ENCODE measurements at places on chromosomes 3 and 15.

- no peak for DNase-seq
Observed at GRCh38 chr3:50656417-50657195, 18.1 kb upstream of the DOCK3 start.

- no peak for DNase-seq
Observed at GRCh38 chr3:28347374-28348264, 902 bp upstream of the ZCWPW2 start.

DNA sequence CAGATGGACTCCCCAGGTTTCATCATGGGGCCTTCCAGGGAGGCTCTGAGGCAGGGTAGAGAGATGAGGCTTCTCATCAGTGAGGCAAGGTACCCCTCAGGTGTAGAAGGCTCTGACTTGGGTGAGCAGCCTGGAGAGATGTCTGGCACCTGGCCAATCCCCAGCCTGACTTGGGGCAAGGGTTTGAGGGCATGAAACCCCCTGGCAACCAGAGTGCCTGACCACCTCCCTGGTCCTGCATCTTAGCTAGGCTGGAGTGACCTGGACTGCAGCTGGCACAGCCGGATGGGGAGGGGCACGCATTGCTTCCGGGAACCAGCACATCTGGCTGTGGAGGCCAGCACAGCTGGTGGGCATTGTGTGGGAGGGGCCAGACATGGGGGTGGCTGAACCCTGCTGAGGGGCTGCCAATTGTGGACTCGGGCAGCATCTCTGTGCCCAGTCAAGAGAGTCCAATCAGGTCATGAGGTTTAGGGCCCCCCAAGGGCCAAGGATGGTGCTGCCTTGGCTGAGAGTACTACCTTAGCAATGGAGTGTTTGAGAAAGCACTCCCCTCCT lies 1.9 kb downstream of the ZBTB47 start:
- DNase-seq, result no peak

GRCh38 chr3:23493889-23494288 lies 290.8 kb downstream of the UBE2E2 start:
- DNase-seq, result no peak

- DNase-seq, result no peak
Observed at GRCh38 chr15:85430406-85431204, 50.2 kb downstream of the AKAP13 start.

DNA sequence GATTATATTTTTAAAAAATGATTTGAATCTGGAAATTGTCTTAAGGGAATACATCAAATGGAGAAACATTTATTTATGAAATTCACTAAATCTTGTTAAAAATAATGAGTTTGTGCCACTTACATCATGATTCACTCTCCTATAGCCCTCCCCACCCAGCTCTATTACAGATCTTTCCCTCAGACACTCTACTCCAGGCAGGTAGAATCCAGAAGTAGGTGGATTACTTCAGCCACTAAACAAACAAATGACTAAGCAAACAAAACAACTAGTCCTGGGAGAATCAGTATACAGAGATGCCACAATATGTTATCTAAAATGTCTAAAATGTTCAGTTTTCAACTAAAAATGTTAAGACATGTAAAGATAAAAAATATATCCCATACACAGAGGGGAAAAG lies 608.1 kb upstream of the UBE2E2 start:
- DNase-seq, result no peak

- DNase-seq, result peak; percentile 73
Observed at GRCh38 chr15:42137461-42138261, 18.8 kb downstream of the PLA2G4F start.

DNA sequence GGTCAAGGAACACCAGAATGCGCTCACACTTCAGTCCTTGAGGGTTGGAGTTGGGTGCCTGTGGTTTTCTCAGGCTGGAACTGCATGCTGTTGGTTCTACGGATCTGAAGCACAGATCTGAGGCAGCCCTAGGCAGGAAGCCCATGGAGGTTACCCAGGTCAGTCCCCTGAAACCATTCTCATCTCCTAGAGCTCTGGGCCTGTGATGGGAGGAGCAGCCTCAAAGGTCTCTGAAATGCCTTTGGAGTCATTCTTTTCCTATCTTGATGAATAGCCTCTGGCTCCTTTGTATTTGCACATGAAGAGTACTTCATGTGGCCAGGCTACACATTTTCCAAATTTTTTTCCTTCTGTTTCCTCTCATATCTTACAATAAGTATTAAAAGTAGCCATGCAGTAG lies 179.3 kb upstream of the UBE2E1 start:
- no peak for DNase-seq

DNA sequence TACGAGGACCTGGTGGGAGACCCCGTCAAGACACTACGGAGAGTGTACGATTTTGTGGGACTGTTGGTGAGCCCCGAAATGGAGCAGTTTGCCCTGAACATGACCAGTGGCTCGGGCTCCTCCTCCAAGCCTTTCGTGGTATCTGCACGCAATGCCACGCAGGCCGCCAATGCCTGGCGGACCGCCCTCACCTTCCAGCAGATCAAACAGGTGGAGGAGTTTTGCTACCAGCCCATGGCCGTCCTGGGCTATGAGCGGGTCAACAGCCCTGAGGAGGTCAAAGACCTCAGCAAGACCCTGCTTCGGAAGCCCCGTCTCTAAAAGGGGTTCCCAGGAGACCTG lies 2.5 kb downstream of the CHST2 start:
- DNase-seq, result no peak

- DNase-seq, result no peak
Observed at GRCh38 chr3:73868688-73869315, 244.1 kb upstream of the PDZRN3 start.

- no peak for DNase-seq
Observed at GRCh38 chr3:64878362-64878761, 190.6 kb upstream of the ADAMTS9 start.

DNA sequence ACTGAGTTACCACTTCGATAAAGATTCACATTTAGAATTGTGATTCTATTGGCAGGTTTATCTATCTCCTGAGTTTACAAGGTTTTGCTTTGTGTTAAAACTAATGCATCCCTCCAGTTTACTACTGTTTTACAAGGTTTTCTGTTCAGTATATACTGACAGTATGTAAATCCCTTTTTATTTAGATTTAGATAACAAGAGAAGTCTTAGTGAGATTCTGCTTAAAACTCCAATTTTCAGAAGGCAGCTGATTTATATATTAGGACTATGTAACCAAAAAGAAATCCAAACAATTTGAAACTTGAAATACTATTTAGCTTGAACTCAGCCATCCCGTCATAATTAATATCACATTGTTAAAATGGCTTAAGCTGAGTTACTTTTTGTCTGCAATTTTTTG lies 619.2 kb downstream of the NAALADL2 start:
- DNase-seq, result no peak

GRCh38 chr3:152284906-152285305 lies 16.2 kb downstream of the MBNL1 start:
- DNase-seq, result peak; percentile 66

GRCh38 chr3:142623194-142623593 lies 27.0 kb downstream of the PLS1 start:
- DNase-seq, result no peak
